ENCODE measurements at places on chromosomes 6 and 20.

DNA sequence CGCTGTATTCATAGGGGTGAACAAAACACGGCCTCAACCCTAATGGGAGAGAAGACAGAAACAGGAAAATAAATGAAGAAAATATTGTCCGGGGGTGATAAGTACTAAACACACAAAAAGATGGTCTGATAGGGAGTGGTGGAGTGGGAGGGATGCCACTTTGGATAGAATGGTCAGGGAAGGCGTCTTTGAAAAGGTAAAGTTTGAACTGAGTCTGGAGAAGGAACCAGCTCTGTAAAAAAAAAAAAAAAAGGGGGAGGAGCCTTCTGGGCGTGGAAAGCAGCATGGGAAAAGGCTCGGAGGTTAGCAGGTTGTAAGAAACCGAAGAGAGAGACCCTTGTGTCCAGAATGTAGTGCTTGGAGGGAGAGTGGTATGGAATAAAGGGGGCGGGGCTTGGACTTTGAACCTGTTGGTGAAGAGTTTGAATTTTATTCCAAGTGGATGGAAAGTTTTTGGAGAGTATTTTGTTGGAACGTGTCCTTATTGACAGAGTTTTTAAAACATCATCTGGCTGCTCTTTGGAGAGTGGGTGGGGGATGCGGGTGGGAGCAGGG lies 1.8 kb downstream of the CHMP4B start:
- DNase-seq = no peak

- DNase-seq = no peak
Measured at GRCh38 chr20:20393207-20394120, 25.6 kb downstream of the INSM1 start.

GRCh38 chr20:57332105-57333089 lies 2.8 kb downstream of the SPO11 start:
- no peak for DNase-seq

DNA sequence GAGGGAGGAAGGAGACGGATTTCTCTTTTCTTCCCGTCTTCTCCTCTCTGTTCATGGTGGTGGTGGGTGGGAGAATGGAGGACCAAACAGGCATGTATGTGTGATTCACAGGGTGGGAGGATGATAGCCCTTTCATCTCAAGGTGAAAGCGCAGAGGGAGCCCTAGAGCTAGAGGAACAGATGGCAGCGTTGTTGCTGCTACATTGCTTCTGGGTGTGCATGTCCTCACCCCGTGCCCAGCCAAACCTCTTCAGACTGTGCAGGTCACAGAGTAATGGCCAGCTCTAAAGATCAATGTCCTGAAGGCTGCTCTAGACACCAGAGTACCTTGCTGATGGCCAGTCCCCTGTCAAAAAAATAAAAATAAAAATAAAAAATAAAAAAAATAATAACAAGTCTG lies 301.8 kb downstream of the TBC1D7 start:
- DNase-seq = no peak

- DNase-seq = no peak
Measured at GRCh38 chr6:79313254-79313653, 78.8 kb upstream of the HMGN3 start.

DNA sequence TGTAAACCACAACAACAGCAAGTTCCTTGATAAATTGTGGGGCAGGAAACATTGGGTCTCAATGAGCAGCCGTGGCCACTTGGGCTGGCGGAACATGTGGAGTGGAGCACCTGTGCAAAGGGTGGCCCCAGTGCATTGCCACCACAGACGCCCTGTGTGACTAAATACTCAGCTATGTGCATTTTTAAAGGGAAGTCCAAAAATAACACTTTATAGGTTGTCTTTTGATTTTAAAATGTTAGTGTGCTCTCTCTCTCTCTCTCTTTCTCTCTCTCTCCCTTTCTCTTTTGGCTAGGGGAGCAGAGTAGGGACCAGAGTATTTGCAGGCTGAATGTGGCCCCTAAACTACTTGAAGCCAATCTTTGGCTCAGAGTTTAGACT lies 236.3 kb downstream of the BCAS1 start:
- no peak for DNase-seq

GRCh38 chr6:169803816-169804340 lies 52.5 kb downstream of the ERMARD start:
- no peak for DNase-seq

DNA sequence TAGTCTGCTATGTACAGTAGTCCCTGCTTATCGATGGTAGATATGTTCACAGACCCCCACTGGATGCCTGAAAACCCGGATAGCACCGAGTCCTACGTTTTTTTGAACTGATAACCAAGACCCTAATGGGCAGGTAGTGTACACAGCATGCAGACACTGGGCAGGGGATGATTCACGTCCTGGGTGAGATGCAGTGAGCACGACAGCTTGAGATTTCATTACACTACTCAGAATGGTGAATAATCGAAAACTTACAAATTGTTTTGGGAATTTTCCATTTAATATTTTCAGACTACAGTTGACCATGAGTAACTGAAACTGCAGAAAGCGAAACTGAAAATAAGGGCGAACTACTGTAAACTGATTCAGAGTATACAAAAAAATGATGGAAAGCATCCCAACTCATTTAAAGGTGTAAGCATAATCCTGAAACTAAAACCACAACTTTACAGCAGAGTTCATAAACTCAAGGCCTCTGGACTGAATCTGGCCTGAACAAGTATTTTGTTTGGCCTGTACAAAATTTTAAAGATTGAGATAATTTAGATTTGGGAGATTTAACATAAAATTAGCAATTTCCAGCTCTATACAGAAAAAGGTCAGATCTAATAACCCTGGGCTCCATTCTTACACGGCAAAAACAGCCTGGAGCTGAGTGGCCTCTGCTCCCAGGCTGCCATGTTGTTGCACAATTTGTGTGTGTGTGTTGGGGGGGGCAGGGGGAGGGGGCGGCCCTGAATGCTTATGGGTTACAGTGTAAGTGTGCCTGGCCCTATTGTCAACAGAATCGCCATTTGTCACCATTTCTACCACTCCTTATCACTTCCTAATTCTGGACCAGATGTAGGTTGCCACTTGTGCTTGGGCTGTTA lies 34.9 kb downstream of the RNF24 start:
- peak; percentile 57 for DNase-seq

DNA sequence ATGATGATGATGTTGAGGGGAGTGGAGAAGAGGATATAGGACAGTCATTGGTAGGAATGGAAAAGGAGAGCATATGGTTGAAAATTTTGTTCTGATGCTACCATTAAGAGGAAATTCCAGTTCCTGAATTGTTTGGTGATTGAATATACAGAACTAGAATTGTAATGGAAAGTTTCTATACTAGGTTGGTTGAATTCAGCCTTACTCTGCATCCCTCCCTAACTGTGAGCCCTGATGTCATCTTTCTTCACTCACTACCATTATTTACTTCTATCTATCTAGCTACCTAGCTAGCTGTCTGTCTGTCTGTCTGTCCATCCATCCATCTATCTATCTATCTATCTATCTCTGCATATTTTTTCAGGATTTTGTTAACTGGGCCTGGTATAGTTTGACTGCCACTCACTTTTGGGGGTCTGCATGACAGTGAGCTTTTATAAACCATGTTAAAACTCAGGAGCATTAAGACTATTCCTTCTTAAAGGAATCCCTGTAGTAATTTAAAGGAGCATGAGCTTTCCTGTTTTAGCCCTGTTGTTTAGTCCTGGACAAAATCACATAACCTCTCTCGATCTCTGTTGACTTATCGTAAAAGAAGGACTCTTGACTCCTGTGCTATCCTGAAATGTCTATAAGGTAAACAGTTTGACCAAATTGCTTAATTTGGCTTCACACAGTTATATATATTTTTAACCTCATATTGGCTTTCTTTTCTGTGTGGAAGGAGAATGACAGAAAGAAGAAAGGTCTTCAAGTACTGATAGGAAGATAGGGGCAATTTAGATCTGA lies 71.4 kb downstream of the AKAP7 start:
- DNase-seq = no peak

DNA sequence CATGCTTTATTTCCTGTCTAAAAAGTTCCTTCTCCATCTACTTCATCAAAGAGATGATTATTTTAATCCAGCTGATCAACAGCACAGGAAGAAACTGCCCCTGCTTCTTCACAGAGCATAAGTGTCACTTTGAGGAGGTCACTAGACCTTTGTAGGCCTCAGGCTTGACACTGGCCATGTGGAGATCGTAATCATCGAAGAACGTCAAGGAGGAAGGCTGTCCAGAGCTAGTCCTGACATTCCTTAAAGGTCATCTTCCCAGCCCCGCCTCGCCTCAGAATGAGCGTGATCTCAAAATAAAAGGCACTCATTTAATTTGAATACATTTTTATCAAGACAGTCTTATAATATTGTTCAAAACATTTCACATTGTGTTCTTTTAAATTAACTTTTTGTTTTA lies 445.7 kb upstream of the CDH4 start:
- DNase-seq = no peak

DNA sequence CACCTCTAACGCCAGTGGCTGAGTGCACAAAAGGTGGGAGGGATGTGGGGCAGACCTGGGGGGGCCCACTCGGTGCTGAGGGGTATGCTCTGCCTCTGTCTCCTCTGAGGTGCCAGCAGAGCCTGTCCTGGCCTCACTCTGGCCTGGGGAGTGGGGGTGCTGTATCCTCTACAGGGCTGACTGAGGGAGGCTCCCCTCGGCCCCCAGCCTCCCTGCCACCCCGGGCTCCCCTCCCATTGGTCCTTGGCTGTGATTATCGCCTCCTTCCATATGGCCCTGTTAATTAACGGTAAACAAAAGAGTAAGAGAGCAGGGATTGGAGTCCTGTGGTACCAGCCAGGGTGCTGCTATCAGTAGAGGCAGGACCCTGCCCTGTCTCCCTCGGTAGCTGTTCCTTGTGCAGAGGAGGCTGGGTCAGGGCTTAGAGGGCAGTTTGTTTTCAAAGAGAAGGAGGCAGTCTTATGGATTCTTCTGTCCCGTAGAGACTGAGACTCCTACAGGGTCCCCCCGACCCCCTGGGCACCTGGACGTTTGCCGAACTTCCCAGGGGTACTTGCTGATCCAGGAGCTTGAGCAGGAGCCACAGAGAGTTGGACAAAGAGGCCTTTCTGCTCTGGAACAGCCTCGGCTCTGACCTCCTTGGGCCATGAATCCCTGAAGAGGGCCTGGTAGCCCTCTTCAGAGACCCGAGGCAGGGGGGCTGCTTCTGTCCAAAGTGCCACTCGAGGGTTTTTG lies 1.8 kb downstream of the MYT1 start:
- no peak for DNase-seq
